CD4-positive, alpha-beta T cell treated with Interleukin-10 for 1 hour (primary cell): ENCODE measurements at places on chromosomes 1 and 21.

- DNase-seq = no peak
These were observed 9.5 kb downstream of the SON start for GRCh38 chr21:33552093-33552998.

DNA sequence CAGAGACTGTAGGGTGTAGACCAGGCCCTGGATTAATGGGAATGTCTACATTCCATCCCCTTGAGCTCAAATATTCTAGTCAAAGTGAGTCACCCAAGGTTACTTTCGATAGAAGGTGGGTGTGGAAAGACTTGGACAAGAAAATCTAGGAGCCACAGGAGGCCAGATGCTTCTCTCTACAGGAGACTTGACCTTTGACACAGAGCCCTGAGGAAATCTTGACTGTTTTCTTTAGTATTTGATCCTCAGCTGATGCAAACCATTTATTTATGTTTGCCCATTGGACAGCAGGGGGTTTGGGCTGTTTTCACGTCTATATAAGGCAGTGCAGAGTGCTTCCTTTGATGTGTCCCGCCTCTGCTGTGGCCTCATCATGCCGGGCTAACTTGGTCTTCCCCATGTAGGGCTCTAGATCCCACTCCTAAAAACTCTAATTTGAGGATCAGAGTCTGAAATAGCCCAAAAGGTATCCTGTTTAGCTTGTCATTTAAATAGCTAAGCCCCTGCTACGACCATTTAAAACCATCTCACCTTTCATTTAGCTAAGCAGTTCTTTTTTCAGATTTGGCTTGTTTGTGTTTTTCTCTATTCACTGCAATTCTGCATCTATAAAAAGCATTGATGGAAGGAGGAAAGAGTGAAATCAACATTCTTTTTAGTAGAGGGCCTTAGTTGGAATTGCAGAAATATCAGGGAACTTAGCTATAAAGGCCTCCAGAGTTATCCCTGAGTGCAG, 15.5 kb upstream of the MAP3K7CL start:
- no peak for DNase-seq

DNA sequence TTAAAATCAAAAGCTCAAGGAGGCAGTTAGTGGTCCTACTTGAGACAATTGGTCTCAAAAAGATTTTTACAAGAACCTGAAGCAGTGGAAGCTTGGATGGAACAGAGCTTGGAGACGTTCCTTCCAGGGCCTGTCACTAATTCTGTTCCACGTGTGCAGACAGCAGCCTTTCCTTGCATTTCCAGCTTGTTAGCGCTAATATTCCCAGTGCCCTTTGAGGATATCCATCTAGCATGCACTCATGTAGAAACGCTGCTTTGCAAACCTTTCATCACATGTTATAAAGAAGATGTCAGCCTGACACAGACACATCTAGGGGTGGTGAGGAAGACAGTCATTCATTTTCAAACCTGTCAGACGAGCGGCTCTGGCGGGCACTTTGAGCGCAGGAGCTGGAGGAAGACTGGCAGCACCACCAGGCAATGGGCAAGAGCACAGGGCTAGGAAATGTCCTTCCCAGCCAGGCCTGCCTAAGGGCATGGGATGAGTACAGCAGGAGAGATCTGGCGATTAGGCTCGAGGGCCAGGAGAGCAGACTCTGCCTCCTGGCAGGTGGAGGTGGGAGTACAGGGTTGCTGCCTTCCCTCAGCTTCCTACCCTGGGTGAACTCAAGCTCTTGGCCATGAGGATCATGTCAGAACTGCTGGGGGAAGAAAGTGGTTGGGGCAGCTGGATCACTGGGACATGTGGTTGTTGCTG, 55.5 kb downstream of the CASQ2 start:
- DNase-seq = no peak

- DNase-seq = no peak
These were observed 35.6 kb downstream of the LYST start for GRCh38 chr1:235831148-235831547.

- DNase-seq = no peak
These were observed 15.4 kb downstream of the PPIE start for GRCh38 chr1:39754026-39754570.

DNA sequence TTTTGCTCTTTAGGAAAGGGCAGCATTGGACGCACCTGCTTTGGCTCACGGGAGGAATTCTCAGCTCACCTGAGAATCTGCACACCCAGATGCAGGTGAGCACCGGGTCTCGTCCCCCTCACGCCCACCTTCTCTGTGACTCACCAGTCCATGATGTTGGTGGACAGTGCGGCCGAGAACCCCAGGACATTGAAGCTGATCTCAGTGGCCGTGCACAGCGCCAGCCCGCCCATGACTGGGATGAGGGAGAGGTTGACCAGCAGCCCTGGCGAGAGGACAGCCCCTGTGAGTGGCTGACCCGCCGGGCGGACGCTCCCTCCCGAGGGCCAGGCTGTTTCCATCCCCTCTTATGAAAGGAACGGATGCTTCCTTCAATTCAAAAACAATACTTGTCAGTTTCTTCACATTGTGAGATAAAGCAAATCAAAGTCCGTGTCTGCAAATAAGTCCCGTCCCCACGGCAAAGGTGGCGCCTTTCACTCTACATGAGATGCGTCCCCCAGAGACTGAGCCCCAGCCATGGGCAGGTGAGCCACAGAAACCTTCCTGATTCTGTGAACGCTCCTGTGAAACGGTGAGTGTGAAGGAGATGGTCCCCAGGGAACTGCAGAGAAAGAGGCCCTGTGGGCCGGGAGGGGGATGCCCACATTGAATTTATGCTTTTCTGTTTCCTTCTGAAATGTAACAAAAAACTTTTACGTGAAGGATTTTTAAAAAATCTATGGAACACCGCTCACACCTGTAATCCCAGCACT, 12.7 kb upstream of the CDK11B start:
- no peak for DNase-seq

- no peak for DNase-seq
These were observed 221.4 kb upstream of the L1TD1 start for GRCh38 chr1:61973100-61973837.

DNA sequence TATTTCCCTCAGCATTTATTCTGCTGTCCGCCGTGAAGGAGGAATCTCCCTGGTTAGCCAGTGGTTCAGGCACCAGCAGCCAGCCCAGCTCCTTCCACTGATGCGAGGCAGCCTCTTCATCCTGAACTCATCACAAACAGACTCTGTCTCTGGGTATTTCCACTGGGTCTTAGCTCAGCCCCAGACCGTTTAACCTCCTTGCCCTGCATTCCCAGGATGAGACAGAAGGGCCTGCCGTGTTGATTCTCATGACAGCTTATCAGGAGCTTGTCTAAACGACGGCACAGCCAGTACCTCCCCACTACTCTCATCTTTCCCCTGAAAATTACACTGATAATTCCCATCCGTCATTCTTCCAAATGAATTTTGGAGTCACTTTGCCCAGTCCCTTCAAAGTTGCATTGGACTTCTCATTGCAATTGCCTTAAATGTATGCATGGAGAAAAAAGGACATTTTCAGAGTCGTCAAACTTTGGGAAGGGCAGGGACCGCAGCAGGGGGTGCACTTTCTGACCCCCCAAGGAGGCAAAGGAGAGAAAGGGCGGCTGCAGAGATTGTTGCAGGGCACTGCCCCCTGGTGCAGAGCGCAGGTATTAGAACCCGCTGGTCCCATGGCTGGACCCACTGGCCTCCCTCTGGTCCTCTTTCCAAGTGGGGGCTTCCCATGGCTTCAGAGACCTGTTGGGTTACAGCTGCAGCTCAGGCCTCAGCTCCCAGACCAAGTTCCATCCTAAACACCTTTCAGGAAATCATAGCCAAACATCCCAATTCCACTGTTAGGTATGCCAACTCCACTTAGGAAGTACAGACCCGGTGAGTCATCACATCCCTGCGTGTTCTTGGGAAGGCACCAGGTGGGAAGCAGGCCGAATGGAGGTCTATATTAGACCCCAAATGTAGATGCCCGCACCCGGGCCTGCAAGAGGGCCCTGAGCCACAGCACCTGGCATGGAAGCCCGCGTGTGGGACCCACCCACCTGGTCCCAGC, 3.7 kb upstream of the MEGF6 start:
- DNase-seq = no peak

- DNase-seq = no peak
These were observed 77.7 kb downstream of the UROD start for GRCh38 chr1:45089711-45090110.

DNA sequence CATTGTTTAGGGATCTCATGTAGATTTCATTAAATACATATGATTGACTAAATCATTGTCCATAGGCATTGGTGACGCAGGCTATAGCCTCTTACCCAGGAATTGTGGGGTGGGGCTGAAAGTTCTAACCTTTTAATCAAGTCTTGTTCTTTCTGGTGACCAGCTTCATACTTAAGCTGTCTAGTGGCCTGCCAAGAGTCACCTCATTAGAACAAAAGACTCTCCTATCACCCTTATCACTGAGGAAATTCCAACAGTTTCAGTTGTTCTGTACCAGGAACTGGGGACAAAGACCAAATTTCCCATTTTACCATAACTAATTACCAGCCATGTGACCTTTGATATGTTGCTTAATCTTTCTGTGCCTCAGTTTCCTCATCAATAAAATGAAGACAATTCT, 298.5 kb downstream of the PBX1 start:
- DNase-seq = no peak

GRCh38 chr21:14687268-14687625, 141.1 kb upstream of the SAMSN1 start:
- no peak for DNase-seq

DNA sequence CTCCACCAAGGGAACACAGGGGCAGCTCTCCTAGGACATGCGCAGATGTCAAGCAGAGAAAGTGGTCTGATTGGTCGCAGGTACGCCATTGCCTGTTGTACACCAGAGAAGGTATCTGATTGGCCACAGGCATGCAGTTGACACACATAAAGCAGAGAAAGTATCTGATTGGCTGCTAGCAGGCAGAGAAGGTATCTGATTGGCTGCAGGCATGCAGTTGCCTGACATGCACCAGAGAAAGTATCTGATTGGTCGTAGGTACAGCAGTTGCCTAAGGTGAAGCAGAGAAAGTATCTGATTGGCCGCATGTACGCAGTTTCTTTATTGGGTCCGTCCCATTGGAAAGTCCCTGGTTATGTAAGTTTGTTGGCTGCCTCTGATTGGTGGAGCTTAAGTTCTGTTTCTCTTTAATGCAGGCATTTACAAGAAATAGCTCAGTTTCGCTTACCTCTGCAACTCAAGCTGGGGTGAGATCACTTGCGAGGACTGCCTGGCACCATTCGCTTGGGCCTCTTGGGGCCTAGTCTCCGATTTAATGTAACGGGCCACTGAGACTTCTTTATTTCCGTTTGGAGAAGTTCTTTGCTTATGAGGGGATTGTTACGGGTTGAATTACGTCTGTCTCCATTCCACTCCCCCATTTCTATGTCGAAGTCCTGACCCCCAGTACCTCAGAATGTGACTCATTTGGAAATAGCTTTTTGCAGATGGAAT, 74.2 kb downstream of the SIK1 start:
- DNase-seq = peak; percentile 44

- no peak for DNase-seq
These were observed 10.0 kb upstream of the C8A start for GRCh38 chr1:56844545-56845136.

DNA sequence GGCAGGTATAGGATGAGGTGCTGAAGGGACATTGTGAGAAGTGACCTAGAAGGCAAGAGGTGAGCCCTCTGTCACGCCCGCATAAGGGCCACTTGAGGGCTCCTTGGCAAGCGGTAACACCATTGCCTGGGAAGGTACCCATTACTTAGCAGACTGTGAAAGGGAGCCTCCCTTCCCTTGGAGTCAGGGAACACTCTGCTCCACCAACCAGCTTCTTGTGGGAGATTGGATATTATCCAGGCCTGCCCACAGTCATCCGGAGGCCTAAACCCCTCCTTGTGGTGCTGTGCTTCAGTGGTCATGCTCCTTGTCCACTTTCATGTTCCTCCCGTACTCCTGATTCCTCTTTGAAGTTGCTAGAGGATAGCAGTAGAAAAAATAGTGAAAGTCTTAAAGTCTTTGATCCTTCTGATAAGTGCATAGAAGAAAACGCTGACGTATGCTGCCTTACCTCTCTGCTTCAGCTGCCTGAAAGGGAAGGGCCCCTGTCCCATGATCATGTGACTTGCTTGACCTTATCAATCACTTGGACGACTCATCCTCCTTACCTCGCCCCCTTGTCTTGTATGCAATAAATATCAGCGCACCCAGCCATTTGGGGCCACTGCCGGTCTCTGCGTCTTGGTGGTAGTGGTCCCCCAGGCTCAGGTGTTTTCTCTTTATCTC, 16.0 kb downstream of the RBBP4 start:
- DNase-seq = no peak

DNA sequence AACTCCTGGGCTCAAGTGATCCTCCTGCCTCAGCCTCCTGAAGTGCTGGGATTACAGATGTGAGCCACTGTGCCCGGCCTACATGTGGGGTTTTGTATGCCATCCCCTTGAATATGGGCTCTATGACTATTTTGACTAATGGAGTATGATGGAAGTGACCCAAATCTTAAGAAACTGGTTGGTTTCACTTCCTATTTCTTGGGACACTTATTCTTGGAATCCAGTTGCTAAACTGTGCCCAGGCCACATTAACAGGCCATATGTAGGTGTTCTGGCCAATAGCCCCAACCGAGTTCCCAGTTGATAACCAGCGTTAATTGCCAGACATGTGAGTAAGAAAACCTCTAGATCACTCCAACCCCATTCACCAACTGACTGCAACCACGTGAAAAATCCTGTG, 36.3 kb upstream of the CLIC4 start:
- DNase-seq = no peak

- no peak for DNase-seq
These were observed 12.0 kb upstream of the SMIM12 start for GRCh38 chr1:34871443-34872132.

DNA sequence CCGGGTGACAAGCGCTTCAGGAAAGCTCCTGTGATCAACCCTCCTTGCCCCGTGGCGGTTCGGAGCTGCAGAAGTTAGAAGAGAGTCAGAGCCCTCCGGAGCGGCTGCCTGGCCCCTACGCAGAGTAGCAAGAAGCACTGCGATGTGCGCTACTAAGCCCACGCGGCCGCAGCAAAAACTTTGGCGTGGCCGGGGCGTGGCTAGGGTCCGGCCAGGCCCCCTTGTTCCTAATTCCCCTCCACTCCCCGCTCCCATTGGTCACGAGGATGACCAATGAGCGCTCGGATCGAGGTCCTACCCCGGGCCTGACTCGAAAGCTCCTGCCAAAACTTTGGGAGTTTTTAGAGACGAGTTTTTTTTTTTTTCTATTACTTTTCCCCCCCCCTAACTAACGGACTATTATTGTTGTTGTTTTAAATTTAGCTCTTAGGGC, at the start of gene HLX:
Gene HLX (plus strand): TSS at position 368 of the 433 bp plus-strand sequence. CDS start 415 bp downstream, outside the sequence.
- DNase-seq = peak; percentile 25

DNA sequence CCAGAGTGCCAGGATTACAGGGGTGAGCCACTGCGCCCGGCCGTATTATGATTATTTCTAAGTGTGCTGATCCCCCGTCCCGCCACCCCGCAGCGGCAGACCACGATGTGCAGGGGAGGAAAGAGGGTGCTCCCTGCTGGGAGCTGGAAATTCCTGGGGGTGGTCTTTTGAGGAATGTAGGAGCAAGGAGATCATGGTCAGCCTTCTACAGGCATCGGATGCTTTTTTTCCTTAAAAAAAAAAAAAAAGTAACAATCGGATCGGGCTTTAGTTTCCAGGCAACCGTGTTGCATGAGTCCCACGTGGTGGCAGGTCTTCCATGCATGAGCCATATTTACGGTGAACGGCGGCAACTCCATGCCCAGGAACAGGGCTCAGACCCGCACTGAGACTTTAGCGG, 74.2 kb upstream of the COX20 start:
- no peak for DNase-seq

- peak; percentile 10 for DNase-seq
These were observed 119.3 kb upstream of the CDC42BPA start for GRCh38 chr1:227437495-227438008.
